Suprapubic skin (tissue), 4 donors: ENCODE measurements at places on chromosomes 12 and 14.
A peak's percentile ranks its signal among the peaks of the same experiment; 100 is the strongest.

- DNase-seq, result no peak
Observed at GRCh38 chr14:37116933-37117849, 55.2 kb downstream of the SLC25A21 start.

- no peak for DNase-seq
Observed at GRCh38 chr12:39813776-39814175, 194.2 kb upstream of the ABCD2 start.

DNA sequence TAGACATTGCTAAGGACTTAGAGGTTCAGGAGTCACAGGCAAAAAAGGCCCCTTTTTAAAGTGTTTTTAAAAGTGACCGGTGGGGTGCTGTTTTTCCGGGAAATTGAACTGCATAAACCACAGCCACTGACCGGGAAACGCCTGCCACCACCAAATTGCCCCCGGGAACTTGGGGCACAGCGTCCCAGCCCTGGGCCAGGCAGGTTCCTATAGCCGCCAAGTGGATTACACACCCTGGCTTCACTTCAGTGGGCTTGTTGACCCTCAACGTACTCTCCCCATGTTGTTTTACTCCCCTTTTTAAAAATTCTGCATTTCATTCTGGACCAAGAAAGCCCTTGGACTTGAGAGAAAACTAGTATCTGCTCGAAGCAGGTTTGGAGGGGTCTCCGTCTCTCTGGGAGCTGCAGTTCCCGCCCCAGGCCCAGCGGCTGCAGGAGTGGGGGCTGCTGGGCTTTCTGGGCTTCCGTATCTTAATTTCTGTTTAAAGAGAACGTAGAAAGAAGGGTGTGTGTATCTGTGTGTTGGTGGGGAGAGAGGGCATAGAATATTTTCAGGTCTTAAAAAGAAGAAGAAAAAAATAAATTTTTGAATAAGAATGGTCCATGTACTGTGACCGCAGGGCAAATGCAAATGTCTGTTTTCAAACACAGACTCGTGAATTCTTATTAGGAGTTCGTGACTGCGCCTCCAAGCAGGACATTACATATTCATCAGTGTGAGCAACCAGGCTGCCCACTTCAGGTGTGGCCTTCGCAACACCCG lies 82.9 kb downstream of the PAPOLA start:
- no peak for DNase-seq

DNA sequence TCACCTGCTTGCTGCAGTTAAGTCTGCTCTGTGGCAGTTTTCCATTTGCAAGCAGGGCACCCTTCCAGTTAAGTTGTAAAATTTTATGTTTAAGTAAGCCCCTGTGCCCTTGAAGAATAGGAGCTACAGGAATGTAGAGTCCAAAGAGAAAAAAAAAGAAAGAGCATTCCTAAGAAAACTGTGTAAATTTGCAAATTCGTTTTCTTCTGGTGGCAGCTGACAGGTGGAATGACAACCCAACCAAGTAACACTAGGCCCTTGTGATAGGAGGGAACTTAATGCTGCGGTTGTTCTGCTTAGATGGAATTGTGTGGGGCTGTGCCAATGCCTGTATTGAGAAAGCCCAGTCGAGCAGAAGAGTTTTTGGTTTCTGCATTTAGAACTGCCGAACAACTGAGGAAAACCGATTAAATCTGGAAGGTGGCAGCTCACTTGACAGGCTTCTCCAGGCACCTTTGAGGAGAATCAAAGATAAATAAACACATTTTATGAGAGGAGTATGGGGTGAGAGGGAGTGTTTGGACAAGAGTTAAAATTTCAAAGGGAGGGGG lies 280.0 kb downstream of the RAD51B start:
- no peak for DNase-seq

- no peak for DNase-seq
Observed at GRCh38 chr12:75954041-75954440, 77.5 kb downstream of the PHLDA1 start.

GRCh38 chr14:28163897-28164296 lies 602.7 kb upstream of the FOXG1 start:
- no peak for DNase-seq

GRCh38 chr12:4388662-4389061 lies 9.2 kb upstream of the FGF23 start:
- no peak for DNase-seq

DNA sequence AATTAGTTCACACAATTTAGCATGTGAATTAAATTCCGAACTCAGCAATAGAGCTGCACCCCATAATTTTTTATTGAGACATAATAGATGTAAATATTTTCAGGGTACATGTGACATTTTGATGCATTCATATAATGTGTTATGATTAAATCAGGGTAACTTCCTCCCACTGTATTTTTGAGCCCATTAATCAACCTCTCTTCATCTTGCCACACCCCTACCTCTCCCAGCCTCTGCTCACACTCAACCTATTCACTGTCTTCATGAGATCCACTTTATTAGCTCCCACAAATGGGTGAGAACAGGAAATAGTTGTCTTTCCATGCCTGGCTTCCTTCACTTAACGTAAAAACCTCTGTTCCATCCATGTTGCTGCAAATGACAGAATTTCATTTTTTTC lies 14.7 kb downstream of the IL26 start:
- DNase-seq, result no peak

- no peak for DNase-seq
Observed at GRCh38 chr12:47397664-47398281, 308.1 kb downstream of the RPAP3 start.

GRCh38 chr12:3274664-3275063 lies 197.5 kb downstream of the TSPAN9 start:
- DNase-seq, result no peak

- no peak for DNase-seq
Observed at GRCh38 chr12:19031032-19031431, 98.5 kb upstream of the PLEKHA5 start.

DNA sequence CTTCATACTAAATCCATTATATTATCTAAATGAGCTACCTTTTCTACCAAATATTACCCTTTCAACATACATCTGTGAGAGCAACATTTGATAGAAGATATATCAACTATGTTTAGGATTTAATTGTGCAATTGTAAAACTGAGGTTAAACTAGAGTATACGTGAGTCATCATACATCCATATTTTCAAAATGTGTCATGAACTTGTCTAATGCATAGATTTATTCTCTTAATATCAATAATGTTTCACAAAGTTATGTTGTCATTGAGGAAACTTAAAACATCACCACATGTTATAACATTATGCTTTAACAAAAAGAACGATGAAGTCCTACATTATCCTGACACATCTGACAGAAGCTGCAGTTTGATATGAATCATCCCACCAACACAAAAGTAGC lies 645.5 kb upstream of the NOVA1 start:
- no peak for DNase-seq

DNA sequence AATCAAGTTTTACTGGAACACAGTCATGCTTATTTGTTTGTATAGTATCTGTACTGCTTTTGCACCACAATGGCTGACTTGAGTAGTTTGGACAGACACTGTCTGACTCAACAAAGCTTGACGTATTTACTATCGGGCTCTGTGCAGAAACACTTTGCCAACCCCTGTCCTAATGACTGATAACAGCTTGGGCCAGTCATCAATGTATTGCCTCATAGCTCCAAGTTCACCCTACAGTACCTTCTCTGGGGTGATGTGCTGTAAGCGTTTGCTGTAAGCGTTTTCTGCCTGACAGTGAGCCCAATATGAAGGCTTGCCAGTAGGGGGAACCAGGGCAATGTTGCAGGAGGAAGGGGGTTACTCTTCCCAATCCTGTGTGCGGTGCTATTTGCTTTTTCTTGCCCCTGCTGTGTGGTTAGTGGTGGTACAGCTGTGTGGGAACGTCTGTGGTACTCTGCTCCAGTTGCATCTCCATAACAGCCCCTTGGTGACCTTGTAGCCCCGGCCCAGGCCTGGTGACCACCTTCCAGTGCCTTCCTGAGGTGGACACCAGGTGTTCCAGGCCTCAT lies 5.4 kb upstream of the CCDC177 start:
- DNase-seq, result no peak

DNA sequence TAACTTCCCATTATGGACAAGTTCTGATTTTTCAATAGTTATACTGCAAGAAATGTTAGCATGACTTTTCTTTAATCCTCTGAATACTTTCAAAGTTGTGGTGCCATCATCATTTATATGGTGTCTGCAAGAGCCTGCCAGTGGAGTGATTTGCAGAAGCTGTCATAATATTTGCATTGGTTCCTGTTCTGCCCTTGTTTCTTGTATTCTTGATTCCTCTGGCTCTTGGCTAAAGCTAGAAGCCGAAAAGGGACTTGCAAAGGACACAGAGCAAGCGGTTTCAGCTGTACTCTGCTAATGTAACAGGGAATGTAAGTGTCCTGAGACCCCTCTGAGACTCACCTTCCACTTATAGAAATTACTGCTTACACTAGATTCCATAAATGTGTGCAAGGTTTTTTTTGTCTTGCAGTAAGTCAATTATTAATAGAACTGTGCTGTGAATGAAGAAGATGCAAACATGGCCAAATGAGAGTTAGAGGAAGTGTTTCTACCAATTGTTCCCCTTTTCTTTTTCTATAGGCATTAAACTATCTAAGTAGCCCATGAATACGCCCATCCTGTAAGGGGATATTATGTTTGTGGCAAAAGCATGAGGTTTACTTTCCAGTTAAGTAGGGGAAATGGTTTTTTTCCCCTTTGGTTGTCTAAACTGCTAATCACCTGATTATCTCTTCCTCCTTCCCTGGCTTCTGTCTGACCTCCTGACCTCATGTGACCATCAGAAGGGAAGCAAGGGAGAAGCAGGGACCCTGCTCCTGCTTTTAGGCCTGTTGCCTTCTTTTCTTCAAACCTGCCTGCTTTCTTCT lies 5.3 kb downstream of the DYRK4 start:
- no peak for DNase-seq

GRCh38 chr12:102601621-102602020 lies 121.3 kb upstream of the IGF1 start:
- no peak for DNase-seq

GRCh38 chr14:91858536-91859275 lies 8.6 kb downstream of the TC2N start:
- no peak for DNase-seq

DNA sequence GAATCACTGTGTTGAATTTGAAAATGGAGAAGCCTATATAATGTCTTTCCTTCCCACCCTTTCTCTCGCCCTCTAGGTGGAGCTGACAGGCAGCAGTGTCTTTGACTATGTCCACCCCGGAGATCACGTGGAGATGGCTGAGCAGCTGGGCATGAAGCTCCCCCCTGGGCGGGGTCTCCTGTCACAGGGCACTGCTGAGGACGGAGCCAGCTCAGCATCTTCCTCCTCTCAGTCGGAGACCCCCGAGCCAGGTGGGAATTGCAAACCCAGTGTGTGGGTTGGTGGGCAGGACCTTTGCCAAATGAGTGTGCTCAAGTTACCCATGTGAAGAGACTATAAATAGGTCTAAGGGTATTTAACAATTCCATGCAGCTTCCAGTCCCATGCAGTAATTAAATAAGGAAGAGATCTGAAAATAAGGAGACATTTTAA lies 274.7 kb downstream of the EGLN3 start:
- DNase-seq, result no peak

DNA sequence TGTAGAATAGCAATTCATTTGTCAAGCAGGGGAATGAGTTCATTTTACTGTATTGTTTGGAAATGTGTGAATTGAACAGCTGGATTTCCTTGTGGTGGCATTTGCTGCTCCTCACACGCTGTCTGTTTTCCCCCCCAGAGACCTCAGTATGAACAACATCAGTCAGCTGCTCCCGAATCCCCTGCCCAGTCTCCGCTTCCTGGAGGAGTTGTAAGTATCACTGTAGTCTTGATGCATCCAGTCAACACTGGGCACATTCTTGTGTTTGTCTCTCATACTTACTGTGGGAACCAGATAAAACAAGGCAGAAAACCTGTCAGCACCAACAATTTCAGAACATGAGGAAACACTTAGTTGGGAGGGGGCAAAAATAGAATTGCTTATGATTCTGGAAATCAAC lies 64.9 kb downstream of the LGR5 start:
- DNase-seq, result peak; percentile 62

DNA sequence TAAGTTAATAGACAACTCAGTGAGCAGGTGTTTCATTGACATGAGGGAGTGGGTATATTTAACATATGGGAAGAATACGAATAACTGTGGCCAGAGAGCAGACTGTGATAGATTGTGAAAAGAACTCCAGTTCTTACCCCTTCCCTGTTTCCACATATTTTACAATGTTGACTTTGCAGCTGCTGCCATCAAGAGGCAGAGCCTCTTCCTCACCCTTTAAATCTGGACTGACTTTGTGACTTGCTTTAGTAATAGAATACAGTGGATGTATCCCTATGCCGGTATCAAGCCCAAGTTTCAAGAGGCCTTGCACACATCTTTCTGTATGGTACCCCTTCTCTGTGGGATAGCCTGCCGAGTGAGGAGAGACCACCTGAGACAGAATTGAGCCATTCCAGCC lies 356.7 kb downstream of the ETNK1 start:
- no peak for DNase-seq

DNA sequence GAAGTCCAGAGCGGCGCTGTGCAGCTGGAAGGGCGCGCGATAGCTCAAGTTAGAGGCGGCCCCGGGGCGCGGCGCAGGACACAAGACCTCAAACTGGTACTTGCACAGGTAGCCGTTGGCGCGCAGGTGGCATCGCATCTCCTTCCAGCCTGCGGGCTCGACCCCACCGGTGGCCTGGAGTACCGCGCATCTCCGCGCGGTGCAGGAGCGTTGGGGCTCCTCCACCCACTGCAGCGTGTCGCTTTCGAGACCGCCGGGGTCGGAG lies 553 bp downstream of the CLEC14A start:
- DNase-seq, result peak; percentile 55

DNA sequence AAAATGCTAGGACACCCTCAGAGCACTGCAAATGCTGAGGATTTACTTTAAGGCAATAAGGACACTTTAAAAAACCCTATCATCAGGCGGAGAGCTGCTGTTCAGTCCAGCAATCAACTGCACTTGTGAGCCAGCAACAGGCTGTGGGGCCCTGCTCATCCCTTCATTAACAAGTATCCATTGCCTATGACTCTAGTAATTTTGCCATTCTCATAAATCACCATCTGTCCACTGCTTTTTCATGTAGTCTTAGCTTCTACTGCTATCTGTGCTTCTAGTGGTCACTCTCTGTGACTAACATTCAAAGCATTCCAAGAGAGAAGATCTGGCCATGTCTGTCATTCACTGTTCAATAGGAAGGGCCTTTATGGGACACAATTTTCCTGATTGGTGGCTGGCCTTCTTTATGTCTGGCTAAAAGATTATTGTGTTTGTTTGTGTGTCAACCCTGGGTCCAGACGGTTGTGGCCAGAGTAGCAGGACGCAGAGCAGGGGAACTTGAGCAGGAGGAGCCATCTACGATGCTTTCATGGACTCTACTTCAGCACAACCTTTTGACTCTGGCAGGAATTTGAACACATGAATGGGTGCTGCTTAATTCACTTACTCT lies 3.6 kb upstream of the KRAS start:
- no peak for DNase-seq

- no peak for DNase-seq
Observed at GRCh38 chr14:33647385-33647786, 303.5 kb downstream of the EGLN3 start.
